ENCODE measurements at places on chromosomes 16 and 17. TPM values are rescaled to one million over a fixed set of nuclear protein-coding genes. Genes with fewer than 3 reads are reported as not detected.

Gene CA4
- 10.2 TPM for polyA plus RNA-seq

Gene ZG16
- polyA plus RNA-seq: not detected

Gene MEIOC
- 1.7 TPM for polyA plus RNA-seq

Gene SEZ6L2
- 1.5 TPM for polyA plus RNA-seq

GRCh38 chr16:7689234-7689633 is 356.6 kb downstream of the RBFOX1 start:
- DNase-seq: no peak

- no peak for DNase-seq
Observed at GRCh38 chr17:46901291-46901690, 21.7 kb upstream of the GOSR2 start.

DNA sequence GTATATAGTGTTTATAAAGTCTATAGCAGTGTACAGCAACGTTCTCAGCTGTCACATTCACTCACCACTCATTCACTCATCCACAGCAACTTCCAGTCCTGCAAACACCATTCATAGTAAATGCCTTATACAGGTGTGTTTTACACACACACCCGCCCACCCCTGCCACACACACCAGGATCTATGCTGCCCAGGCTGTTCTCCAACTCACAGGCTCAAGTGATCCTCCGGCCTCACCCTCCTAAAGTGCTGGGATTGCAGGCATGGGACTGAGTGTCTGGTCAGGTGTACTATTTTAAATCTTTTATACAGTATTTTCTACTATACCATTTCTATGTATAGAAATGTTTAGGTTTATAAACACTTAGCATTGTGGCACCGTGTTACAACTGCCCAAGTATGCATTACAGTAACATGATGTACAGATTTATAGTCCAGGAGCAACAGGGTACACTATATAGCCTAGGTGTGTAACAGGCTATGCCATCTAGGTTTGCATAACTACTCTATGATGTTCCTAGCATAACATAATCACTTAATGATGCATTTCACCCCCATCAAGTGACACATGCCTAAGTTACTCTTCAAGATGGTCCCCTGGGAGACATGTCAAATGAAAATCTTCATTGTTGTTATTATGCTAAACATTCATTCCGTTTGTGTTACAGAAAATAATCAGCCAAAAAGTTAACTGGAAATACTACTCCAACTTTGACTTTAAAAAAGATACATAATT is 42.5 kb downstream of the CREBBP start:
- no peak for DNase-seq

DNA sequence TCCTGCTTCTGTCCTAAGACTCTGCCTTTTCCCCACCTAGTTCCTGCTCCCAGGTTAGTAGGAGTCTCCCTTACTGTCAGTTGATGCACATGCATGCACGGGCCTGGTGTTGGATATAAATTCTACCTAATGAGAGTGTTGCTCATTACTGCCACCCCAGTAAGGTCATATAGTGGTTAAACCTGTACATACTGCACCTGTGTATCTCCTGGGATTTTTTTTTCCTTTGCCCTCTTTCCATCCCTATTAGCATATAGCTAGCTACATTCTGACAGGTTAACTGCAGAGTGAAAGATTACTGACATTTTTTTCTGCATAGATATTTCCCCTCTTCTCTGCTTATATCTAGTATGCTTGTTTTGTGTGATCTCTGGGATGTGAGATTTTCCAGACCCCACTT is 201.5 kb upstream of the PIRT start:
- DNase-seq: no peak

GRCh38 chr16:53495325-53495724 is 7.7 kb downstream of the AKTIP start:
- no peak for DNase-seq

DNA sequence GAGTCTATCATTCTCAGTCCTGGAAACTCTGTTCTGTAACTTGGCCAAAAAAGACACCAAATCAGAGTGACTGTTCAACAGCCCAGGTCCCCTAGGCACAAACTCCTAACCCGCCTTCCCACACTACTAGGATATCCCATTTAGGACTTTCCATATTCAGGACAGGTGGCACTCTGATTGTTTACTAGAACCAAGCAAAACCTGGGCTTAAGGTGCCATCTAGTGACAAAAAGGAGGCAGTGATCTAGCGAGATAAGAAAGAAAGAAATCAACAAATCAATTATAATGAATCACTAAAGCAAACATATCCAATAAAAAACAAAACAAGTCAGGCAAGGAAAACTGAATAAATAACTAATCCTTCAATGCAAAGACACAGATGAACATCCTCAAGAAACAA is 203.9 kb downstream of the CEP112 start:
- no peak for DNase-seq

GRCh38 chr17:73412914-73413313 is 101.1 kb upstream of the CDC42EP4 start:
- DNase-seq: no peak

GRCh38 chr16:88545781-88546180 is 24.4 kb upstream of the ZC3H18 start:
- no peak for DNase-seq

DNA sequence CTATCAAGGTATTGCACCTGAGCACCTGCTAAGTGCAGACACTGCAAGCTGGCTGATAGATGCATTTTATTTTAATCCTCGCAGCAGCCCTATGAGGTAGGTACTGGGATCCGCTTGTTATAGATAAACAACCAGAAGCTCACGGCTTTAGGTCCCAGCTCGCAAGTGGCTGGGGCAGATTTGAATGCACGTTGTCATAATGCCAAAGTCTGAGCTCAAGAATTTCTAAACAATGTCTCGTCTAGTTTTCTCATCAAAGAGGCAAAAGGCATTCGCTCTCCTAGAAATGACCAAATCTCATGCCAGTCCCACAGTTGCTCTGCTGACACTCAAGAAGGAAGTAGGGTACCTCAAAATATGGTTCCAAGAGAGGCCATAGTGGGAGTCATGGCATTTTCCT is 20.5 kb downstream of the SOX9 start:
- DNase-seq: no peak

- DNase-seq: no peak
Observed at GRCh38 chr17:44348988-44349364, 3.9 kb downstream of the GRN start.

GRCh38 chr17:78862073-78863023 is 21.7 kb upstream of the USP36 start:
- no peak for DNase-seq

Data from muscle of arm (tissue), 14 donors.